ENCODE measurements at places on chromosomes 4 and X.

- DNase-seq = no peak
Measured at GRCh38 chr4:146098397-146098796, 77.1 kb upstream of the LSM6 start.

DNA sequence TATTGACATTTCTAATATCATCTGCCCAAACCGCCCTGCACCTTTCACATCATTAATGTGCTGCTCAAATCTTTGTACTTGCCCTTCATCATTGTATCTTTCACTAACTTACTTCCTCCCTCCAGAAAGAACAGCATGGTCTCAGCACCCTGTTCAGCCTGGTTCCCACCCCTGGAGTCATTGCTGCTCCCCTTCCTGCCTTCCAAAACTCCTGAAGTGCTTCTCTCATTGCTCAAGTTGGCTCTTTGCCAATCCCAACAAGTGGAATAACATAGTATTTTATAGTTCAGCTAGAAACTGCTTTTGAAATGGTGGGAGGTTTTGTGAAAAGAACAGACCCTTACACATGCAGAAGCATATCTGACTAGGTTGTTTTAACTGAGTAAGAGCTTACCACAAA lies 14.0 kb upstream of the TTC29 start:
- DNase-seq = no peak

GRCh38 chr4:147011411-147011810 lies 65.7 kb upstream of the TTC29 start:
- DNase-seq = no peak

GRCh38 chr4:115229873-115230272 lies 116.5 kb upstream of the NDST4 start:
- DNase-seq = no peak

Measured in cerebellar nuclear complex (tissue), 1 donor.